Endothelial cell of umbilical vein (primary cell): ENCODE measurements at places on chromosomes 12 and 14. TPM values are rescaled to one million over a fixed set of nuclear protein-coding genes. Genes with fewer than 3 reads are reported as not detected.

DNA sequence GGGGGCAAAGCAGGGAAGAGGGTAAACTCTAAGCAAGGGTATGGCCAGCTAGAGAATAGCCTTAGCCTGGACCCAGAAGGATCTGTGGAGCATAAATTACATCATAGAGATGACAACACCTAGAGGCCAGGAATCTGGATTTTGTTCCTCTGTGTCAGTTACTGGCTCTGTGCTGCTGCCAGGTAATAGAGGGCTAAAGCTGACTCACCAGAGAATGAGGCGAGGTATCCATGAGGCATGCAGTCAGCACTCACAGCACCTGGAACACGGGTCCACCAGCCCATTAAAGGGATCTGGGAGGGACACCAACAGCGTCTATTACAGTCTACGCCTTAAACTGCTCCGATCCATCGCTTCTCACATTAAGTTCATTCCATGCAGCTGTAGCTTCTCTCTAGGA is 74.9 kb upstream of the CMKLR1 start:
- no peak overlapping the region for H3K27ac ChIP-seq
- no peaks in the 10 kb centered on the region for H3K27me3 ChIP-seq

DNA sequence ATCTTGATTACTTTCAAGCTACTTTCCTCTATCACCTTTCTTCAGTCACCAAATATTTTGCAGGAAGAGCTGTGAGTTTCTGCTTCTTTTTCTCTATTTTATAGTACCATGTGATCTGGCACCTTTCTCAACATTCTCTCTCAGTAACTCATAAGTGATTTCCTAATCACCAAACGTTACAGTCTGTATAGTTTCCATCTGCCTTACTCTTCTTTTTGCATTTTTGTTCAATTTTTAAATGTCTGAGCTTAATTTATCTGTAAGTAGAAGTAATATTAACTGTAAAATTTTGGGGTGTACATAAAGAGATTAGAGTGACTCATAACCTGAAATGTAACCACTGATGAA is 422.1 kb upstream of the SYT1 start:
- no peak for DNase-seq
- H3K27ac ChIP-seq: no peak overlapping the region
- H3K4me3 ChIP-seq: no peak overlapping the region
- no peaks in the 10 kb centered on the region for H3K36me3 ChIP-seq
- no peaks in the 10 kb centered on the region for H3K27me3 ChIP-seq

DNA sequence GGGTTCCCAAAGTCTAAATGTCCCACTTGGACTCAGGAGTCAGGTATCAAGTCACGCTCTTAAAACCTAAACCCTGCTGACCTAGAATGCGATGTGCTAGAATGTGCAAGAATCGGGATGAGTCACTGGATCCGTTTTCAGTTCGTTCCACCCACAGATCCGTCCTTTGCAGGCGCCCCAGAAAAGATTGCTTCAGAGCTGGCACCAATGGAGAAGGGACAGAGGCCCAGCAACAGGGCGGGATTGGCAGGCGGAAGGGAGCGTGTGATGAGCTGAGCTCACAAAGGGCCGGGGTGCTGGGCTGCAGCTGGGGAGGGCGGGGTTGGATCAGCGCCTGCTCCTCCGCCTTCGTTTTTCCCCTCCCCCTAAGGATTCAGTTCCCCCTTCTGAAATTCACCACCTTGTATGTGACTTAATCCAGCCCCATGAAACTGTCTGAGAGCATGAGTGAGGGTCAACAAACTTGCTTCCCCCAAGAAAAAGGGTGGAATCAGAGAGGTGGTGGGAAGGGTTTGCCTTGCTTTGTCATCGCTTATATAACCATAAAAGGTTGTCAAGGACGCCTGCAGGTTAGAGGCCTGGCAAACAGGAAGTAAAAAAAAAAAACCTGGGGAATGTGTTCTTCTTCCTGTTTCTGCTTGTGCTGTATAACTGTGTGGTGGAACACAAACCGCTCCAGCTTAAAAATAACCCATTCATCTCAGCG is 2.8 kb upstream of the UBC start:
- H3K27me3 ChIP-seq: no peaks in the 10 kb centered on the region
- H3K4me1 ChIP-seq: peaks cover 58% of the 10 kb centered on the region
- H3K4me3 ChIP-seq: peak overlapping the region; percentile 21
- H3K36me3 ChIP-seq: no peaks in the 10 kb centered on the region

DNA sequence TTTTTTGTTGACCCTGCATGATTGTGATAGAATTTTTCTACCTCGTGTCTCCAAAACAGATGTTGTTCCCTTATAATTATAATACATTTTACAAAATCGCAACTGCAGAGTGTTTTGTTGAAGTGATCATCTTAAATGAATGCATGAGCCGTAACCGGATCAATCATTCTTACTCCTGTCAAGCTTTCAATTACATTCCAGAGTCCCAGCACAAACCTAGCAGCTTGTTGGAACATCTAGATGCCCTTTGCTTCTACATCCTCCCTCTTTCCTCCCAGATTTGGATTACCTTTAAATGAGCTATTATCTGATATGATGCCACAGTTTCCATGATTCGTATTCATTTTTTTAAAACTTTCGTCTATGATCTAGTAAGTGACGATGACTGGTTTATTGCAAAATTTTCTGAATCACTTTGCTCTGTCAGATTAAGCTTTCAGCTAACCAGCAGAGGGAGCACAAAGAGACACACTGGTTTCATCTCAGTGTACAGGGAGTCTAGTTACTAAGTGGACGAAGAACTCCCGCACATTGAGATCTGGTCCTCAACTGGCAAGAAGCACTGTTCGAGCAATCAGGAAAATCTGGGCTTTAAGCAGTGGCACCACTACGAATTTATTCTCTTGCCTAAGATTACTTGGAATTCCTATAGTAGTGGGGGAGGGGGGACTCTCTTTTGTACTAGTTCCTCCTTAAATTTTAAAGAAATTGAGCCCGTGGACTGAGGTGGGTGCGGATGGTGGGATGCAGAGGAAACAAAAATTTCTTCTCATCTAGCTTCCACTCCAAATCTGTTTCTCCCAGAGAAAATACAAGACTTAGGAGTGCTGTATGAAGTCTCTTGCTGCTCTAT is 40.9 kb downstream of the TSHR start:
- H3K27ac ChIP-seq: no peak overlapping the region
- no peaks in the 10 kb centered on the region for H3K4me1 ChIP-seq
- no peak overlapping the region for H3K4me3 ChIP-seq
- no peaks in the 10 kb centered on the region for H3K36me3 ChIP-seq

Gene SLC25A29
- 108 and 132 TPM in 2 replicates for total RNA-seq

DNA sequence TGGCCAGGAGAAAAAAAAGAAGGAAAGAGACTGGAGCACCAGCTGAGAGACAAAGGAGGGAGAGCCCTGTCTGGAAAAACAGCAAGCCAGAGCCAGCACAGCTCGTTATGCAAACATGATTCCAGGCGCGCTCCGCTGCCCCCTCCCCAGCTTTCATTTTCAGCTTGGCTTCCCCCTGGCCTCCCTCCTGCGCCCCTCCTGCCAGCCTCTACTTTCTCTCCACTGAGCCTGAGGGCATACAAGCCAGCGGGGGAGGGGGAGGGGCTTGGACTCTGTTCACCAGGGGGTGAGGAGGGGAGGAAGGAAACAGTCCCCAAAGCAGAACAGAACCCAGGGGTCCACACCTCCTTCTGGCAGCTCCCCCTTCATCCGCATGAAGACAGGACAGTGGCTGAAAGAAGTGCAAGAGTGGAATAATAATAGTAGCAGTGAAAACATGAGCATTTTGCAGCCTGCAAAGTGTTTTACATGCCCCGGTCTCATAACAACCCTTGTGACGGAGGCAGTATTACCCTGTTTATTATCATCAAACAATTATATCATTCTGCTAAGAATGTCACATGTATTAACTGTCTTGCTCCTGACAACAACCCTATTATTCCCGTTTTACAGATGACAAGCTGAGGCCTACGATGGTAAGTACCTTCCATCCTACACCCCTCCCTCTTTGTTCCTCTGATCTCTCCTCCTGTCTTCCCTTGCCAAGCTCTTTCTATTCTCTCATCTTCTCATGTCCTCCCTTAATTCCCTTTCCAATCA is 24.2 kb downstream of the SMUG1 start:
- H3K27me3 ChIP-seq: peaks cover 19% of the 10 kb centered on the region
- no peak overlapping the region for H3K4me3 ChIP-seq
- no peaks in the 10 kb centered on the region for H3K4me1 ChIP-seq
- DNase-seq: no peak
- H3K27ac ChIP-seq: no peak overlapping the region

DNA sequence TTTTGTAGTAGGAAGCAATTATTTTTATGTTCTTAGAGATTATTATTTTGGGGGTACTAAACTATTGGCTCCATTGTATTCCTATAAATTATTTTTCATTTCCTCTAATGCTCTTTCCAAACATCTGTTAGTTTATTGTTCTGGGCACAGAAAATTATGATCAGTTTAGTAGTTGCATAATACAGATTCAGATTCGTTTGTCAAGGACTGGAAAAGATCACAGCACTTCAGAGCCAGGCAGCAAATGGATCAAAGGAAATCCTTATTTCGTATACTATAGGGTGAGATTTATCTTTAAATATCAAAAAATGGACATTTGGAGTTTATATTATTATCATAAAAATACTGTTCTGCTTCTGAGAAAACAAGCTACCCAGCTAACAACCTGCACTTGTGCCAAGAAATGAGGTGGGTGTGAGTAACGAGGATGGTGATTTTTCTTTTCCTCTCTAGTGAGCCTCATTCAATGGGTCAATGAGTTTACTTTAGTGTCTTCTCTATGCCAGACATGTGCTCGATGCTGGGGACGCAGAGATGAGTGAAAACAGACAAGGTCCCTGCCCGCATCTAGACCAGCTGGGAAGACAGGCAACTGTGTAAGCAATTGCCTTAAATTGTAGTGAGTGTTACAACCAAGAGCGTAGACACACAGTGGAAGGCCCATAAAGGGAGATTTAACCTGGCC is 208.6 kb upstream of the PLXNC1 start:
- H3K36me3 ChIP-seq: no peaks in the 10 kb centered on the region
- H3K27me3 ChIP-seq: peaks cover 2% of the 10 kb centered on the region
- no peak overlapping the region for H3K27ac ChIP-seq

Gene TAS2R19
- 3.1 and 4.1 TPM in 2 replicates for total RNA-seq

GRCh38 chr12:66430106-66430505 is 127.8 kb downstream of the HELB start:
- H3K27ac ChIP-seq: no peak overlapping the region
- no peak for DNase-seq
- H3K4me3 ChIP-seq: no peak overlapping the region
- H3K27me3 ChIP-seq: peaks cover 17% of the 10 kb centered on the region
- no peaks in the 10 kb centered on the region for H3K36me3 ChIP-seq

- H3K27me3 ChIP-seq: no peaks in the 10 kb centered on the region
- H3K36me3 ChIP-seq: no peaks in the 10 kb centered on the region
- H3K4me3 ChIP-seq: no peak overlapping the region
These were observed 473.0 kb downstream of the PCNX1 start for GRCh38 chr14:71380271-71380670.

GRCh38 chr12:30461026-30461615 is 234.5 kb downstream of the IPO8 start:
- H3K4me3 ChIP-seq: no peak overlapping the region
- H3K27ac ChIP-seq: no peak overlapping the region
- DNase-seq: no peak

Gene KLRF1
- not detected in 2 replicates for total RNA-seq

Gene CFL2
- 91.9 and 98.1 TPM in 2 replicates for total RNA-seq

Gene TMEM63C
- total RNA-seq: not detected in 2 replicates

Gene DNAI7
- total RNA-seq: not detected in 2 replicates

Gene ABCD2
- not detected in 2 replicates for total RNA-seq

- H3K4me3 ChIP-seq: no peak overlapping the region
- DNase-seq: no peak
- H3K4me1 ChIP-seq: no peaks in the 10 kb centered on the region
- H3K27me3 ChIP-seq: no peaks in the 10 kb centered on the region
- H3K27ac ChIP-seq: no peak overlapping the region
These were observed 330.9 kb downstream of the FOXG1 start for GRCh38 chr14:29097476-29097875.

Gene BATF
- total RNA-seq: not detected in 2 replicates

GRCh38 chr12:63945777-63946176 is 101.3 kb downstream of the SRGAP1 start:
- H3K4me3 ChIP-seq: no peak overlapping the region
- H3K27me3 ChIP-seq: no peaks in the 10 kb centered on the region
- no peak for DNase-seq
- peaks cover 6% of the 10 kb centered on the region for H3K4me1 ChIP-seq
- no peaks in the 10 kb centered on the region for H3K36me3 ChIP-seq

DNA sequence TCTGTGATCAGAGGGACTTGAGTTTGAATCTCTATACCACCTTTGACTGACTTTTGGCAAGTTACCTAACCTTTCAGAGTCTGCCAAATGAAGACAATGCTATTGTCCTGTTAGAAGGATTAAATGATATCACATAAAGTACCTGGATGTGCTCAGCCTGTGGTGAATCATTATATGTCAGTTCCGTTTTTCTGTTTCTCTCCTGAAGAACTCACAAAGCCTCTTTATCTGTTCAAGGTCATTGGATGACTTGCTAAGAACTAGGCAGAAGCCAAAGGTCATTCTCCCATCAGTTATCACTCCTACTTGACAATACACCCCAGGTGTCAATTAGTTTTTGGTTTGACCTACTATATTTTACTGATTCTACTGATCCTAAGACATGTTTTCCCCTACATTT is 174.6 kb downstream of the CACNA1C start:
- DNase-seq: no peak
- H3K36me3 ChIP-seq: no peaks in the 10 kb centered on the region
- no peak overlapping the region for H3K4me3 ChIP-seq
- H3K27ac ChIP-seq: no peak overlapping the region
- no peaks in the 10 kb centered on the region for H3K4me1 ChIP-seq
- H3K27me3 ChIP-seq: no peaks in the 10 kb centered on the region
